Left renal cortex interstitium (tissue), 4 donors: ENCODE measurements at places on chromosomes 2 and 18. TPM values are rescaled to one million over a fixed set of nuclear protein-coding genes. Genes with fewer than 3 reads are reported as not detected.

ATG4B gene
- polyA plus RNA-seq, result 113 TPM

DNA sequence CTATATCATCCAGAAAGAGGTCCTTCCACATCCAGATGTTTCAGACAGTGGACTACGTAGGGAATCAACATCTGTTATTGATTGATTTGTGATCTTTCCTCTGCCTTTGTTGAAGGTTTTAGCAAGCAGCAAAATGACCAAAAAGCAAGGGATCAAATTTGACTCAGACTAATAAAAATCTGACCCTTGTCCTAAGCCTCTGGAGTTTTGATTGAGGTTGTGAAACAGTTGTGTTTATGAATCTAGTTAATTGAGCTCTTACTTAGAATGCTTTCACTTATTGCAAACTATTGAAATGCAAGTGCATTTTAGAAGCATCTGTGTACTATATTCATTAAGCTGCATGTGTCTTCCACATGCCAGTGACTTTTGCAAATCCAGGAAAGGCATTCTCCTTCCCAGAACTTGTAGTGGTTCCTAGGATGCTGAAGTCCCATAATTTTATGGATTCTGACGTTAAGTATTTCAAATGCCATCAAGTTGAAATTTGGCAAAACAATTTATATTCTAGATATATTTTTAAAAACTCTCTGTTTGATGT is 116.0 kb downstream of the MTX2 start:
- DNase-seq, result no peak

GRCh38 chr2:18209934-18210639 is 331.6 kb downstream of the KCNS3 start:
- no peak for DNase-seq

TUBA3D gene
- 1.8 TPM for polyA plus RNA-seq

DNA sequence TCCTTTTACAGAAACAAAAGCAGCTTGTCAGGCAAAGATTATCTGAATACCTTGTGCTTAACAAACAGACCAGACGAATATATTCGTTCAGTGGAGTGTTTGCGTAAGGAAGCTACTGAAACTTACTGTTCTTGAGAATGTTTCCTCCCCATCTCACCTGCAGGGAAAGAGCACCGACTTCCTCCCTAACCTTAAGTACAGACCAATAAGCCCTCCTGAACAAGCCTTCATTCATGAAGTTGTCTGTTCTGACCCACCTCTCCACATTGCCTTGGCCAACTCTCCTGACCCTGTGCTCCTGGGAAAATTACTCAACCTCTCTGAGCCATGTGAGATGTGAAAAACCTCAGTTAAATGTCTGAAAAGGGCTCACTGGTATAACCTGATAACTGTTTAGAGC is 35.2 kb downstream of the STK39 start:
- DNase-seq, result no peak

KIF1A gene
- polyA plus RNA-seq, result 11.1 TPM

GRCh38 chr2:237156031-237156856 is 70.6 kb downstream of the COPS8 start:
- no peak for DNase-seq

DNA sequence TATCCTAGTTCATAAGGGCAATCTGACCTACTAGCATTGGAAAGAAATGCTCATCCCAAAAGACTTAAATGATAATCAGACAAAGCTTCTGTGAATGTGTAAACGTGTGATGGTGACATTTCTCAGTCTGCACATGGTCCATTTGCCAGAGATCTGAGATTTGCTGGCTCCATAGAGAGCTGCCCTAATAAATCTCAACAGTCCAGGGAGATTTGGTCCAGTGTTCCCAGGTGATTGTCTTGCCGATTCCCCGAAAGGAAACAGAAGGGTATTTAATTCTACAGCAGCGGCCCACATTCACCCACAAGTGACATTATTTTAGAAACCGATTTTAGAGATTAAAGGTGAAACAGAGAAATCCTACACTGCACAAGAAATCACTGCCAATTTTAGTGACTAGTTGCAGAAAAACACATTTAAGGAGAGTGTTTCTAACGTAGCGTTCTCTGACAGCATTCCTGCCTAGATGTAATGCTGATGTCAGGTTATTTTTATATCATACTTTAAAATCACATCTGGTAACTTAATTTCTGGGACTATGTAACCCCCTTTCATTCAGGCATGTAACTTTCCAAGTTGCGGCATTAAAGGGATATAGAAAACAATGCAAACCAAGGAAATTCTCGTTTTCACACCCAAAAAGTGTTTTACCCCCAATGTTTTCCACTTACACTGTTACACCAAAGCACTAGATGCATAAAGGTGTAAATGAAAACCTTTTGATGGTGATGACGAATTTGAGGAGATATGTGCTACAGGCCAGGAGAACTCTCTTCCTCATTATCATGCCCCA is 231.9 kb upstream of the FN1 start:
- no peak for DNase-seq

DNA sequence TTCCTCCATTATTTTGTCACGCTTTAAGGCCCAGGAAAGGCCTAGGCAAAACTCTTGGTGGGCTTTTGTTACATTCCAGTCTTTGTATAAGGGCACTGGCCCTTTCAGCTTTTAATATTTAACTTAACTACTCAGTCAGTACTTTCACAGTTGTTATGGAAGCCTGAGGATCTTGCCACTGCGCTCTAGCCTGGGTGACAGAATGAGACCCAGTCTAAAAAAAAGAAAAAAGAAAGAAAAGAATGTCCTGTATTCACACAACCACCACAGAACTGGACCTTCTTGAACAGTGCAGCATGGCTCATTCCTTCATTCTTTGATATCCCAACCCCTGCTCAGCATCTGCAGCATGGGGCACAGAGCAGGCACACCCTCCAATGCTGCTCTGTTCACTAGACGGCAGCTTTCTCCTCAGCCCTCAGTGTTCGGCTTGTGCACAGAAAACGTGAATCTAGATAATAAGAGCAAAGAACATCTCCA is 93.4 kb upstream of the MSH2 start:
- no peak for DNase-seq

- no peak for DNase-seq
Observed at GRCh38 chr2:10331027-10331701, 28.5 kb downstream of the HPCAL1 start.

- no peak for DNase-seq
Observed at GRCh38 chr2:32931519-32931918, 15.2 kb upstream of the LTBP1 start.
